NCI-H748 treated with DMSO at 0.1 percent for 48 hours (cell line): ENCODE measurements at places on chromosomes 4 and X.

GRCh38 chr4:118981839-118982381, 93.3 kb downstream of the SYNPO2 start:
- DNase-seq, result peak; percentile 39

DNA sequence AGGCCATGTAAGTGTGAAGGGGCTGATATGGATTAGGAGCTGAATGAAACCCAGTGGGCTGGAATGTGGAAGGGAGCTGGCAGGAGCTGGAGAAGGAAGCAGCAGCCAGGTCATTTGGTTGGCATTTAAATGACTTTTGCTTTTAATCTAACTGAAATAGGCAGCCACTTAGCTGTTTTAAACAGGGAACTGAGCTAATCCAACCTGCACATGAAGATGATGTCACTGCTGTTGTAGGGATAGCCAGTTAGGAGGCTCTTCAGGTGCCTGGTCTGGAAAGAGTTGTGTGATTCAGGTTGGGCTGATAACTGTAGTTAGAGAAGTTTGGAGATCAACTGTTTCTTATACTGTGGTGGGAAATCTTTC, 122.4 kb downstream of the PALLD start:
- DNase-seq, result no peak

- DNase-seq, result no peak
Observed at GRCh38 chr4:123345935-123346300, 50.7 kb upstream of the SPRY1 start.

- no peak for DNase-seq
Observed at GRCh38 chr4:135240796-135241195, 1039.2 kb upstream of the PABPC4L start.

GRCh38 chrX:140317462-140317861, 187.4 kb downstream of the SOX3 start:
- no peak for DNase-seq

DNA sequence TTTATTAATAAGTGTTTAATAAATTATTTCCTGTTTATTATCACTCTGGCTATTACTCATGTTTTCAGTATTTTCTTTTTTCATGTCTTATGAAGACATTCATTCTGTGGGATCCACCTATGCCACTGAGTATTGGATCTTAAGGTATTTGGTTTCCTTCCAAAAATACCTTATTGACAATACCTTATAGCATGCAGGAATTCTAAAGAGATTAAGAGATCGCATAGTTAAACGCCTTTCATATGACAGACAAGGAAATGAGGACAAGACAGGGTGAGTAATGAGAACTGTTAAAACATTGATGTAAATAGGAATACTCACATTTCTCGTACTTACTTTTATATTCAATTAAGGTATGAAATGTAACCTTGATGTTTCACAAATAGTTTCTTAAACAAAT, 38.2 kb upstream of the TMPRSS11B start:
- DNase-seq, result no peak

DNA sequence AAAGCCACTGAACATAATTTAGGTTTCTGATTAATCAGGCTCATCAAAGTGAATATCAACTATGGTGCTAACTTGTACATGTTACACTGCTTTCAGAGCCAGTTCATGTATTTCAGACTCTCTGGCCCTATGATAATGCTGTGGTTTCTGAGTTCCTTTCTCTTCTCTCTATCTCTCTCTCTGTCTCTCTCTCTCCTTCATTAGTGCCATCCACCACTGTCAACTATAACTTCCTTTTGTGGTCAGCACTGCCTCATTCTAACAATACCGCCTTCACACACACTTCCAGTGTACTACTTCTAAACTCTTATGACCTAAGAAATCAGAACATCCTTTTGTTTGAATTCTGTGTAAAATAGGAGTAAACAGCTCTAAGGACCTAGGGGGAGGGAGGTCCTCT, 907.1 kb downstream of the RPA4 start:
- no peak for DNase-seq
